ENCODE measurements at places on chromosomes 5 and 9.

GRCh38 chr5:53424686-53425615, 55.5 kb upstream of the FST start:
- no peak for DNase-seq

- DNase-seq = no peak
These were observed 57.3 kb upstream of the KLF4 start for GRCh38 chr9:107546859-107547258.

DNA sequence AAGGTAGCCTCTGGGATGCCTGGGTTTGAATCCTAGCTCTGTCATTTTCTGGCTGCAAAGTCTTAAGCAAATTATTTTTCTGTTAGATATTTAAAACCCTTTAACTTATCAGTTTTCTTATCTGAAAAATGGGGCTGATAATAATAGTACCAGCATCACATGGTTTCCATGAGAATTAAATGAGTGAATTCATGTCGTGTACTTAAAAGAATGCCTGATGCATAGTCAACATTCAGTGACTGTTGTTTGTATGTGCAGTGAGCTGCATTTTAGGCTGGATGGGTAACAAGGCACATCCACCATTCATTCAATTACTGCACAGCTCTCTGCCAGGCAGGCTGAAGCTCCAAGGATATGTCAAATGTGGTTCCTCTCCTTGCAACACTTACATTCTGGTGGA, 122.0 kb downstream of the PPP2R2B start:
- DNase-seq = no peak

GRCh38 chr5:120507800-120508463, 43.8 kb downstream of the PRR16 start:
- no peak for DNase-seq

- no peak for DNase-seq
These were observed 937.6 kb downstream of the TLE4 start for GRCh38 chr9:80509358-80509757.

- no peak for DNase-seq
These were observed 409 bp upstream of the COX7C start for GRCh38 chr5:86617309-86617755.
